ENCODE measurements at places on chromosomes 16 and 17. TPM values are rescaled to one million over a fixed set of nuclear protein-coding genes. Genes with fewer than 3 reads are reported as not detected.

SLC5A2 gene
- total RNA-seq: not detected

WFIKKN1 gene
- 0.76 TPM for total RNA-seq

CMC2 gene
- 24.9 TPM for total RNA-seq

TEPSIN gene
- total RNA-seq: 22.6 TPM

RNF157 gene
- 1.4 TPM for total RNA-seq

SNRNP25 gene
- total RNA-seq: 16.5 TPM

GRCh38 chr17:79538291-79538690, 72.6 kb downstream of the RBFOX3 start:
- H3K27ac ChIP-seq: no peak overlapping the region
- H3K4me3 ChIP-seq: no peak overlapping the region
- H3K27me3 ChIP-seq: no peaks in the 10 kb centered on the region
- H3K4me1 ChIP-seq: no peaks in the 10 kb centered on the region
- no peak for DNase-seq

DNA sequence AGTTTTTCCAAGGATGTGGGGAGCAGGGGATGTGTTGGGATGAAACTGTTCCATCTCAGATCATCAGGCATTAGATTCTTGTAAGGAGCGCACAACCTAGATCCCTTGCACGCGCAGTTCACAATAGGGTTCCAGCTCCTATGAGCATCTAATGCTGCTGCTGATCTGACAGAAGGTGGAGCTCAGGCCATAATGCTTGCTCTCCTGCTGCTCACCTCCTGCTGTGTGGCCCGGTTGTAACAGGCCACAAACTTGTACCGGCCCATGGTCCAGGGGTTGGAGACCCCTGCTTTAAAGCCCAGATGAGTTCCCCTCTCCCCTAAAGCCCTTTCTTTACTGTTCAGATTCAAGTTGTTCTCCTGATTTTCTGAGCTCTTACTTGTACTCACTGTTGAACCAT, 44.8 kb downstream of the RNF135 start:
- H3K4me1 ChIP-seq: no peaks in the 10 kb centered on the region
- no peaks in the 10 kb centered on the region for H3K27me3 ChIP-seq
- H3K36me3 ChIP-seq: no peaks in the 10 kb centered on the region
- DNase-seq: no peak
- H3K4me3 ChIP-seq: no peak overlapping the region

DNA sequence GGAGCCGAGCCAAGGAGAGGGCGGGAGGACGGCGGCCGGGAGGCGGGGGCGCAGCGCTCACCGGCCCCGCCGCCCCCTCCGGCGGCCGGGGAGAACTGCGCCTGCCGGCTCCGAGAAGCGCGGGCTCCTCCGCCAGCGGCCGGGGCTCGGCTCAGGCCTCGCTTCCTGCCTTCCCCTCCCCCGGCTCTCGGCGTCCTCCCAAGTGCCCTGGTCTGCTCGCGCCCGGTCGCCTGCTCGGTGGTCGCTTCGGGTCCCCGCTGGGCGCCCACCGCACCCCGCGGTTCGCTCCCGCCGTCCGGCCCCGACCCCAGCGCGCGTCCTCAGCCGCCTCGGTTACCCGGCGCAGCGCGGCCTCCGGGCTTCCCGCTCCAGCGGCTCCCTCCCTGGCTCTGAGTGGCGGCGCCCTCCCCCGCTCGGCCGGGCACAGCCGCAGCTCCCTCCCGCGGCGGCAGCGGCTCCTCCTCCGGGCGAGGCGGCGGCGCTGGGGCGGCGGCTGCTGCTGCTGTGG, 313 bp downstream of the UBTF start:
- H3K4me3 ChIP-seq: peak overlapping the region; percentile 95
- peak overlapping the region; percentile 98 for H3K27ac ChIP-seq
- peaks cover 16% of the 10 kb centered on the region for H3K4me1 ChIP-seq
- peak; percentile 74 for DNase-seq
- no peaks in the 10 kb centered on the region for H3K36me3 ChIP-seq

GRCh38 chr16:48210747-48211146, 33.4 kb upstream of the LONP2 start:
- DNase-seq: no peak
- H3K27me3 ChIP-seq: no peaks in the 10 kb centered on the region
- no peaks in the 10 kb centered on the region for H3K4me1 ChIP-seq
- no peaks in the 10 kb centered on the region for H3K36me3 ChIP-seq
- H3K4me3 ChIP-seq: no peak overlapping the region

GRCh38 chr17:17086585-17086984, 44.3 kb downstream of the MPRIP start:
- H3K4me3 ChIP-seq: no peak overlapping the region
- H3K27ac ChIP-seq: no peak overlapping the region
- H3K4me1 ChIP-seq: peaks cover 6% of the 10 kb centered on the region
- H3K27me3 ChIP-seq: no peaks in the 10 kb centered on the region

- H3K4me3 ChIP-seq: no peak overlapping the region
- DNase-seq: no peak
- H3K4me1 ChIP-seq: no peaks in the 10 kb centered on the region
- H3K27ac ChIP-seq: no peak overlapping the region
- H3K36me3 ChIP-seq: no peaks in the 10 kb centered on the region
- no peaks in the 10 kb centered on the region for H3K27me3 ChIP-seq
Measured at GRCh38 chr16:68948230-68948910, 105.0 kb downstream of the TANGO6 start.

DNA sequence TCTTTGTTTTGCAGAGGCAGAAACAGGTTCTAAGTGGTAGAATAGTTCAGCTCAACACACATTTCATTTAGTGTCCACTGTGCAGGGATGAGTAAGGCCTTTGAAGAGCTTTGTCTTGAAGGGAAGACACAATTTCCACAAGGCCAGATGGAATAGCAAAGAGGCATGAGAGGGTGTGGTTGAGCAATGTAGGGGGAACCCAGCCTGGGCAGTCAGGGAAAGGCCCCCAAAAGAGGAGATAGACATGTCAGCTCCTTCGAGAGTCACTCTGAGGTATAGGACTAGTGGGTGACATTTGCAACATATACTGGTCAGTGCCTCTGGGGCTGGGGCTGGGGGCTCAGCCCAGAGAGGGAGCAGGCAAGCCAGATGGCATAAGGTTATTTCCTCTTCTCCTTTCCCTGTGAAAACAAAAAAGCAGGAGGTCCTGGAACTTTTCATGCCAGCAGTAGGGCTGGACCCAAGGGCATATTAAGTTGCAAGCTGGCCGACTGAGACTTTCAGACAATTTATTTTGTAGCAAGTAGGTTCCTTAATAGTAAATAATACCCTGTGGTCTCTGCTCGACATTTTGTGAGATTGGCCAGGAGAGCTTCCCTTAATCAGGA, 7.1 kb downstream of the ALKBH5 start:
- H3K27me3 ChIP-seq: no peaks in the 10 kb centered on the region
- no peak for DNase-seq
- peak overlapping the region; percentile 6 for H3K27ac ChIP-seq
- H3K36me3 ChIP-seq: no peaks in the 10 kb centered on the region
- H3K4me3 ChIP-seq: no peak overlapping the region
- peaks cover 12% of the 10 kb centered on the region for H3K4me1 ChIP-seq

- no peak overlapping the region for H3K27ac ChIP-seq
- no peak overlapping the region for H3K4me3 ChIP-seq
- DNase-seq: no peak
Measured at GRCh38 chr17:77772899-77773358, 185.6 kb upstream of the TNRC6C start.

DNA sequence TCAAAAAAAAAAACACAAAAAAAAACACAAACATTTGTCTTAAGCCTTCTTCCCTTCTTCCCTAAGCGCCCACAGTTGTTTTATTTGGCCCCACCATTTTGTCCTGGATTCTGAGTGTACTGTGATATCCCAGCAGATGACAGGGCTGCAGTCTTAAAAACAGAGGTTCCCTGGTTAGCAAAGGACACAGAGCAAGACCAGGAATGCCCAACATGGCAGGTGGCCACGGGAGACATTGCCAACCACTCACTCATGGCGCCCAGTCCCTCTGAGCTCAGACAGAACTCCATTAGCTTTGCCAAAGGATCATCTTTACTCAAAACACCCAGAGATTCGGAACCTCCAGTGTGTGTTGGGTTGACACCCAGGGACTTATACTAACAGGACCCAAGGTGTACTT, 249.3 kb downstream of the MRTFB start:
- H3K36me3 ChIP-seq: no peaks in the 10 kb centered on the region
- no peaks in the 10 kb centered on the region for H3K27me3 ChIP-seq
- H3K4me1 ChIP-seq: no peaks in the 10 kb centered on the region
- no peak for DNase-seq

- DNase-seq: no peak
- no peaks in the 10 kb centered on the region for H3K4me1 ChIP-seq
- no peak overlapping the region for H3K27ac ChIP-seq
- no peaks in the 10 kb centered on the region for H3K36me3 ChIP-seq
Measured at GRCh38 chr17:82865274-82865673, 25.5 kb upstream of the ZNF750 start.

DNA sequence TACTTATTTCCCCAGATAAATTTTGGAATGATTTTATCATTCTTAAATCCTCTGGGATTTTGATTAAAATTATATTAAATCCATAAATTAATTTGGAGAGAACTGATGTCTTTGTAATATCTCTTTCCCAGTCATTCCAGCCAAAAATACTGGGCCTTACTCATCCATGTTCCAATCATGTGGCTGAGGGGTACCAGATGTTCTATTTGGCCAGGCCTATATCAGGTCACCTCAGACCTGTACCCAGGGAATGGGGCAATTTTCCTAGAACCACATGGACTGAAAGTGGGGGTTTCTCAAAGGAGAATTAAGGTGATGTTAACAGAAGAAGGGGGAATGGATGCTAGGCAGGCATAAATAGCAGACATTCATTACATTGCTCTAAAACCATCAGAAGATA, 7.5 kb downstream of the SNTB2 start:
- no peak for DNase-seq
- H3K4me3 ChIP-seq: no peak overlapping the region
- H3K4me1 ChIP-seq: peaks cover 5% of the 10 kb centered on the region

GRCh38 chr16:12124742-12125141, 148.2 kb downstream of the SNX29 start:
- H3K4me3 ChIP-seq: no peak overlapping the region
- no peak overlapping the region for H3K27ac ChIP-seq
- H3K36me3 ChIP-seq: no peaks in the 10 kb centered on the region
- H3K27me3 ChIP-seq: no peaks in the 10 kb centered on the region
- no peak for DNase-seq
- no peaks in the 10 kb centered on the region for H3K4me1 ChIP-seq

- no peak overlapping the region for H3K4me3 ChIP-seq
- H3K36me3 ChIP-seq: no peaks in the 10 kb centered on the region
- H3K27ac ChIP-seq: peak overlapping the region; percentile 94
- DNase-seq: no peak
- H3K27me3 ChIP-seq: no peaks in the 10 kb centered on the region
- no peaks in the 10 kb centered on the region for H3K4me1 ChIP-seq
Measured at GRCh38 chr17:42277342-42277712, 1.1 kb upstream of the STAT5B start.

DNA sequence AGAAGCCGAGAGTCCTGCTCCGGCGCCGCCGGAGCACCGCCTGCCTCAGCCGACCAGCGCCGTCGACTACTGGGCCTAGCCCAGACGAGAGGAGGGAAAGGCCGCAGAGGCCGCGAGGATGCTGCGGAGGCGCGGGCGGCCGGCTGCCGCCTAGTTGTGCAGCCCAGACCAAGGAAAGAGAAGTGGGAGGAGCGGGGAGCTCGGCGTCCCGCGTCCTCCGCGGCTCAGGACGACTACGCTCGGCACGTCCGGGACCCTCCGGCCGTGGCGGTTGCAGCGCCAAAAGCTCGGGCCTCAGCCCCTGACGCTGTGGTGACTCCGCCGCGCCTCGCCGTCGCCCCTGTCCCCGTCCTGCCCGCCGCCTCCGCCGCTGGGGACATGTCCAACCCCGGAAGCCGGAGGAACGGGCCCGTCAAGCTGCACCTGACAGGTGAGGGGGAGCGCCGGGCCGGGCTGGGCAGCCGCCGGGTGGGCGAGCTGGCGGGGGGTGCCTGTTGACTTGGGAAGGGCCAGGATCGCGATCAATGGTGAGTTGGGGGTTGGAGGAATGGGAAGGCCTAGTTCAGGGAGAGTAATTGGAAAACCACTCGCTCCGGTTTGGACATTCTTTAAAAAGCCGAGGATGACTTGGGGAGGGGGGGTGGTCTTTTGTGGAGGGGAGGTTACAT, 37.7 kb downstream of the RNF135 start:
- no peaks in the 10 kb centered on the region for H3K4me1 ChIP-seq
- H3K27ac ChIP-seq: peak overlapping the region; percentile 89
- peak; percentile 30 for DNase-seq
- H3K36me3 ChIP-seq: no peaks in the 10 kb centered on the region
- no peaks in the 10 kb centered on the region for H3K27me3 ChIP-seq
- H3K4me3 ChIP-seq: peak overlapping the region; percentile 55

GRCh38 chr16:73059779-73060615, 12.1 kb upstream of the ZFHX3 start:
- peak overlapping the region; percentile 99 for H3K27ac ChIP-seq
- H3K27me3 ChIP-seq: no peaks in the 10 kb centered on the region
- H3K36me3 ChIP-seq: no peaks in the 10 kb centered on the region

DNA sequence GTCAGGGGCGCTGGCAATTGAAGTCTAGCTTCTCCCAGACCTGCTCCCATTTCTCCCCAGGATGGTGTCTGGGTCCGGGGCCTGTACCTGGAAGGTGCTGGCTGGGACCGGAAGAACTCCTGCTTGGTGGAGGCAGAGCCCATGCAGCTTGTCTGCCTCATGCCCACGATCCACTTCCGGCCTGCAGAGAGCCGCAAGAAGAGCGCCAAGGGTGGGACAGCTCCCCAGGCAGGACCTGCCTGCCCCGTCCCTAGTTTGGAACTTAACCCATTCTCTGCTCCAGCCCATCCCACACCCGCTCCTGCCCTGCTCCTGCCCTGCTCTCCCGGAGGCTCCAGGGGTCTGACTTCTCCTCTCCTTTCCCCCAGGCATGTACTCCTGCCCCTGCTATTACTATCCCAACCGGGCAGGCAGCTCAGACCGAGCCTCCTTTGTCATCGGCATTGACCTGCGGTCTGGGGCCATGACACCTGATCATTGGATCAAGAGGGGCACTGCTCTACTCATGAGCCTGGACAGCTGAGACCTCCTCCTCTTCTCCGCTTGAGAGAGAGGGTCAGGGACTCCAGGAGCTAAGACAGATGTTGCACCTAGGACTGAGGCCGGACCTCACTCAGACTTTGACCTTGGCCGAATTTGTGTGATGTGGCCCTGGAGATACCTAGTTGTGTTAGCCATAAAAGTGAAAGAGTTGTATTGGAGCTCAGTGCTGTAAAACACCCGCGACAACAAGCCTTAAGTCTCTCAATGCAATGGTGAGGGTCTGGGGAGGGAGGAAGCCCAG, 814 bp upstream of the KDM6B start:
- H3K36me3 ChIP-seq: no peaks in the 10 kb centered on the region
- H3K27ac ChIP-seq: peak overlapping the region; percentile 93
- no peaks in the 10 kb centered on the region for H3K27me3 ChIP-seq
- DNase-seq: no peak
- peaks cover 4% of the 10 kb centered on the region for H3K4me1 ChIP-seq

Data from uterus (tissue), 4 donors.